ENCODE measurements at places on chromosomes 16 and 17. TPM values are rescaled to one million over a fixed set of nuclear protein-coding genes. Genes with fewer than 3 reads are reported as not detected.

The TRAF4 gene
- total RNA-seq: 108 TPM

The KLHL10 gene
- not detected for total RNA-seq

The ITGAX gene
- total RNA-seq: 142 TPM

The KRT9 gene
- not detected for total RNA-seq

The ZC3H18 gene
- total RNA-seq: 92.9 TPM

The METRNL gene
- 15.0 TPM for total RNA-seq

The FTSJ3 gene
- 57.7 TPM for total RNA-seq
